ENCODE measurements at places on chromosomes 2 and 18.

DNA sequence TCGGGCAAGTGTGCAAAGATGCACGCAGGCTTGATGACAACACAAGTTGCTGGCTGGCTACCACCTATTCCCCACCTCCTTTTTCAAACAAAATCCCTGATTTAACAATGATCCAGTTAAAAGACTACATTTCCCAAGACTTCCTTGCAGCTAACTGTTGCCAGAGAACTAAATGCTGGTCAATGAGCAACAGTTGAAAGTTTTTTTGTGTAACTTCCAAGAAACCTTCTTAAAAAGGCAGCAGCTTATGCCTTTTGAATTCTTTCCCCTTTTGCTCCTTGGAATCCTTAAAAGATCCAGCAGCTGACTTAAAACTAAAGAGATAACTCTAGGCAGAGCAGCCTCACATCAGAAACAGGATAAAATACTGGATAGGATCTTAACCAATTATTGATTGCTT, 38.5 kb downstream of the NPHP1 start:
- no peak for DNase-seq

DNA sequence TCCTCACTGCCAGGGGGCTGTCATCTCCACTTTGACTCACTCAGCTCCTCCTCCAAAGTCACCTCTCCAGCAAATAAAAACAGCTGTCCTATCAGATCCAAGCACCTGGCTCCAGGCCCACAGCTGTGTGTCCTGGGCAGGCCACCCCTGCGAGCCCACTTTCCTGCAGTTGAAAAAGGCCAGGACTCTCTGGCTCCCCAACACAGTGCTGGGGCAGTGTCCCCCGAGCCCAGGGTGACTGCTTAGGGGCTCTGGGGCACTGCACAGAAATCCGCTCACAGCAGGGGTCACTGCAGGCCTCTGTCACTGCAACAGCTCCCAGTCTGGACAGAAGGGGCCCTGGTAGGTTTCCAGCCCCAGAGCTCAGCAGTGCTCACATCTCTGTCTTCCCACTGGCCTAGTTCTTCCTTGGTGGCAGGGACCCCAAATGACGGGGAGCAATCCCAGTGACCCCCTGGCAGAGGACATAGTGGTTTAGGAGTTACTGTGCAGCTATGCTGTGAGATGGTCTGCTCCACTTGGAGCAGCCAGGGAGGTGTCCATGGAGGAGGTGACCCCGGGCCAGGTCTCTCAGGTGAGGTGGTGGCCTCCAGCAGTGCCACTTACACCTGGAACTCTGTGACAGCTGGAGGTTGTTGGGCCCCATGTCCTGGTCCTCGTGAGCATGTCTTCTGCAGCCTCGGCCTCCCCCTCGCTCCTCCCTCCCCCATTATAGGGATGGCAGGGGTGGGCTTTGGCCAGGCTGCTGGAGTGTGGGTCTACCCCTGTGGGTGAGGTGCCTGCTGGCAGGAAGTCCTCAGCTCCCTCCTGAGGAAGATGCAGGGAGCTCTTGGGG, 35.5 kb downstream of the HS6ST1 start:
- DNase-seq = no peak

DNA sequence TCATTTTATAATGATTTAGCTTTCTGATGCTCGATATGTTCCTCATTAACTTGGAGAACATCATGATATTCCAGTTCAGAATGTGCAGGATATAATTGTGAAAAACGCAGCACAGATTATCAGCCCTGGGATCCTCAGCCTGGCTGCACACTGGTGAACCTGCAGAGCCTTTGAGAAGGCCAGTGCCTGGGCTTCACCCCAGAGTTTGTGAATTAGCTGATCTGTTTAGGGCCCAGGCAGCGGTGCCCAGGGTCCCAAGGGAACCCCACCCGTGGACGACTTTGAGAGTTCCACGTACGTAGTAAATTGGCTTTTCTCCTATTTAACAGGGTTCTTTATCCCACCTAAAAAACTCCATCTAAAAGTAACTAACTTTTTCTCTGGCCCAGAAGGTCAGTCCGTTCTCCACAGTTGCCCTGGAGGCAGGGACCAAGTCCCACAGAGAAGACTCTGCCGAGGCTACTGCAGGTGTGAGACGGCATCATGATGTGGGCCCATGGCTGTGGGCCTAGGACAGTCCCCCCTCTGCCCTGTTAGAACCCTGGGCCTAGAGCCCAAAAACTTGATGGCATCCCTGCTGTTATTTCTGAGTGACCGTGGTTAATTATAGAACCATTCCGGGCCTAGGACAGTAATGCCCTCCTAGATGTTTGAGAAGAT, 39.6 kb upstream of the RPL31 start:
- DNase-seq = no peak

- DNase-seq = no peak
Observed at GRCh38 chr18:44781886-44782285, 101.2 kb downstream of the SETBP1 start.

- no peak for DNase-seq
Observed at GRCh38 chr2:192725991-192726390, 531.3 kb upstream of the TMEFF2 start.

DNA sequence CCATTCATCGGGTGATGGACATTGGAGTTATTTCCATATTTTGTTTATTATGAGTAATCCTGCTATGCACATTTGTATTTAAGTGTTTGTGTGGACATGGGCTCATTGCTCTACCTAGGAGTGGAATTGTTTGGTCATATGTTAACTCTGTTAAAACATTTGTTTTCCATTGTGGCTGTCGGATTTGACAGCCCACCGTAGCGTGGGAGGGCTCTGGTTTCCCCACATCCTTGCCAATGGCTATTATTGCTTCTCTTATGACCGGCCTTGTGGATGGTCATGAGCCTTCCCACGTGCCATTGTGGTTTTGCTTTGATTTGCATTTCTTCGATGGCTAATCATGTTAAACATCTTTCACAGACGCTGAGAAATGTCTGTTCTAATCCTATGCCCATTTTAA, 92.0 kb downstream of the ZNF236 start:
- no peak for DNase-seq

DNA sequence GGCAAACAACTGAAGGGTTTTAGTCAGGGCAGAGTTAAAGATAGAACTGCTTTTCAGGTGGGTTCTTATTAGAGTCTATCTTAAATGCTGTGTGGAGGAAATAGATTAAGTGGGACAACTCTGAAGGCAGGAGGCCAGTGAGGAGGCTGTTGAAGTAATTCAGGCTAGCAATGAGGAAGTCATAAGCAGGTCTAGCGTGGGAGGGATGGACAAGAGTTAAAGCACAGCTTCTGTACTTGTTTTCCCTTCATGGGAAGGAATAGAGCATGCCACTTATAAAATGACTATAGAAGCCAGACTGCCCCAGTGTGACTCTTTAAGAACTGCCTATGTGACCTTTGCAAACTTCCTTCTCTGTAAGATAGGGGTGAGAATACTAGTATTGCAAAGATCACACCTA, 202.0 kb upstream of the LRRTM1 start:
- DNase-seq = no peak

GRCh38 chr2:109736177-109736827, 57.8 kb upstream of the RGPD5 start:
- no peak for DNase-seq

GRCh38 chr2:209582281-209582680, 158.4 kb downstream of the MAP2 start:
- no peak for DNase-seq

DNA sequence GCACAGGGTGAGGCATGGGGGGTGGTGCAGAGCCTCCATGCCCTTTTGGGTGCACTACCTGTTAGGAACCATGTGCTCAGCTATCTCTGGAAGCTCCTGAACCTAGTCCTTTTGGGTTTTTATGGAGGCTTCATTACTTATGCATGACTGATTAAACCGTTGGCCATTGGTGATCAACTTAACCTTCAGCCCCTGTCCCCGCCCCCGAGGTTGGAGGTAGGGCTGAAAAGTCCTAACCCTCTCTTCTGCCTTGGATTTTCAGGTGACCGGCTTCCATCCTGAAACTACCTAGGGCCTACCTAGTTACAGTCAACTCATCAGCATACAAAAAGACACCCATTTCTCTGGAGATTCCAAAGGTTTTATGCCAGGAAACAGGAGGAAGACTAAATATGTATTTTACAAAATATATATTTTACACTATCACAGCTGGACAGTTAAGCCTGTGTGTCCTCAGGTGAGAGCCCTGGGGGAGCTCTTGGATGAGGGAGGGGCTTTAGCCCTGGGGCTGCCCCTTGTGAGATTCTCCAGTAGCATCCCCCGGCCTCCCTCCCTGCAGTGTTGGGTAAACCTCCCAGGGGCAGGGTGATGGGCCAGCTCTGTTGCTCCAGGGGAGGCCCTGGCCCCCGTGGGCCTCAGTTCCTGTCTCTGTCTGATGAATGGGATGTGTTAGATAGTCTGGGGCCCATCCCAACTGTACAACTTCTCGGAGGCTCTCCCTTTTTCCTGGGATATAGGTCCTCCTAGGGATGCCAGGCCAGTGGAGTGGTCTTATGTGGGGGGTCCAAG, 24.1 kb downstream of the GLI2 start:
- DNase-seq = no peak

GRCh38 chr2:113176696-113177355, 3.1 kb downstream of the PSD4 start:
- no peak for DNase-seq

DNA sequence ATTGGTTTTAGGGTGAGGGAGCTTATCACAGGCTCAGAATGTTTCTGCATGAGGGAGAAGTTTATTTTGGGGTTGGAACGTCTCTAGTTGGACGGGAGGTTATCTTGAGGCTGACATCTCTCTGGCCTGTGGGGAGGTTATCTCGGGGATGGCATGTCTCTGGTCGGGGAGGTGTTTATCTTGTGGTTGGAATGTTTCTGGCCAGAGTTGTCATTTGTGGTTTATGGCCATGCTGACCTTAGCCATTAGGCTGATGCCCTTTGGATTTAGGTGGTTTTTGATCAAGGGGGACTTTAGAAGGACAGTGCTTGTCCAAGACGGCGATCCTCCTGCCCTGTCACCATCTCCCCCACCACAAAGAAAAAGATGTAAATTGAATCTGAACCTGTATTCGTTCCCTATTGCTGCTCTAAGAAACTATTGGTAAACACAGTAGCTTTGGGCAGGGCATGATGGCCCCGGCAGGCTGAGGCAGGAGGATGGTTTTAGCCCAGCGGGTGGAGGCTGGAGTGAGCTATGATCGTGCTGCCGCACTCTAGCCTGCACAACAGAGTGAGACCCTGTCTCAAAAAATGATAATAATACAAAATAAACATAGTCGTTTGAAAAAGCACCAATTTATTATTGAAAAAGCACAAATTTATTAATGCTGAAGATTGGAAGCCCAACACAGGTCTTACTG, 17.8 kb upstream of the MPPE1 start:
- DNase-seq = no peak

DNA sequence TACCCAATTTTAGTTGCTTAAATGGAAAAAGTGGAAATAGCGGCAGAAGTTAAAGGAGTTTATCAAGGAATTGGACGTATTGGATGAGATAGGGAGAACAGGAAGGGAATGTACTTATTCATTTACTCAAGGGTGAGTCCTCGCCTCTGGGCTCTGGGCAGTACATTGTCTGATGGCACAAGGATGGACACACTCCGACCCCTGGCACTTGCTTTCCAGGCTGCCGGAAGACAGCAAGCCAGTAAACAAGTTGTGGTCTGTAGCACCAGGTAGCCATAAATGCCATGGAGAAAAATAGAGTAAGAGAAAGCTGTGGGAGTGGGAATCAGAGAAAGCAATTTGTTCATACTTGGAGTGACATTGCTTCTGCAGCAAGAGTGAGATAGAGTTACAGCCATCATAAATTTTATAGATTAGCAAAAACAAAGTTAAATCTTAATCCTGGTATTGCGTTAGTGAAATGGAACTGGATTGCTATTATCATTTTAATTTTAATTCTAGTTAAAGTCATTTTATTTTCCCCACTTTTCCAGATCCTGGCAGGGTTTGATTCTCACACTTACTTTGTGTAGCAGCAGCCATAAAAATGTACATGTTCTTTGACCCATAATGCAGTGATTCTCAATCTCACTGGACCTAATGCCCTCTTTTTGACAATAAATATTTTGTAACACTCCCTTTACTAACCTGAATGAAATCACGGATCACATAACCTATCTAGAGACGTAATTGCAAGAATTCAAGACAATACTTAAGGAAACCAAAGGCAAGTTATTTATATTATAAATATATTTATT, 135.8 kb upstream of the BCL2L11 start:
- no peak for DNase-seq

DNA sequence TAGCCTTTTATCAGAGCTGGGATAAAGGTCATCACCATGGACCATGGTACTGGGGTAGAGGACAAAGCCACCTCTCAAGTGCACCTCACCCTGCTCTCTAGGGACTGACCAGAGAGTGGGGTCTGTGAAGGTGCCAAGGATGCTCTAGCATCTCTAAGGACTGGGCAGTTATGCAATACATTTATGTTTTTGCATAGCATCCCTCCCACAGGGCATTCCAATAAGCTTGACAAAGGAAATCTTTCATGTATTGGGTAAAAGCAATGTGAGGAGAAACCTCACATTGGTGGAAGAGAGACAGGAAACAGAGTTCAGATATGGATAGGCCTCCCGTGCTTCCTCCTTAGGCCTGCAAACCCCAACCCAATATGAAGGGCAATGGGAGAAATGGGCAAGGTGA, 31.6 kb downstream of the STK39 start:
- no peak for DNase-seq

DNA sequence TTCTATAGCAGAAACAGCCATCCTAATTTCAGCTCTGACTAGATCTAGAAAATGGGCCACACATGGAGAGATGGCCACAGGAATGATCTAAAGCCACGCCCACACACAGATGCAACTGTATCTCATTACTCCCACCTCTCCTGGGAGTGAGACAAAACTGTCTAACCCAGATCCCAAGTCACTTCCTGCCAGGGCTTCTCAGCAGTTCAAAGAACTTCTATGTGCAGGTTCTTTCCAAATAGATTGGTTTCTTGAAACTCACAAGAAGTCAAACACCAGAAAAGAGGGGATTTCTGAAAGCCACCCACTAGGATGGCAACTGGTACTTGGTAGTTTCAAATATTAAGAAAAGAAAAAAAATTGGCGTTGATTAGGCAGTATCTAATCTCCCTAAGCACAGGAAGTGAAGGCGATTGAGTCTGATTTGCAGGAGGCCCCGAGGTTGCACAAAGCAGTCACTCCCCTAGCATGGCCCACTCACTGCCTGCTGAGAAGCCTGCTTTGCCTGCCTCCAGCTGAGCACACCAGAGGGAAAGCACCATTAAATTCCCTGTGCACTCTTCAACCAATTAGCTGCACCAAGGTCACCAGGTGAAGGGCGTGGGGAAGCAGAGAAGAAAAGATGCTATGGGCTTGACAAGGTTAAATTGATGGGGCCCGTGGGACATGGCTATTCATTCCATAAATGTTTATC, 51.1 kb downstream of the PAPOLG start:
- DNase-seq = no peak

DNA sequence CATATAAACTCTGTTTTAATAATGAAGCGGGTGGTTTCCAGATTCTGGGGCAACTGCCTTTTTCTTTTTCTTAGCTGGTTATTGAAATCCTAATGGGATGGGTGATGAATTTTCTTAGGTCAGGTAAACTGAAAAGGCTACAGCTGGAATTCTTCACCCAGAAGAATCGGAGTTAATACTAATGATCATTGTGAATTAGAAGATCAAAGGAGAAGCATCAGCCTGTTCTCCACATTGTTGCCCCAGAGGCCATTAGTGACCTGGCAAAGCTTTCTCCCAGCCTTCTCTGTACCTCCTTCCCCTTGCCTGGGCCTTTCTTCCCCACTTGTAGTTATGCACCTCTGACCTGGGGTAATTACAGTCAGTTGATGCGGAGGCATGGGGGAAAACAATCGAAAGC, 82.8 kb downstream of the MEIS1 start:
- no peak for DNase-seq

- DNase-seq = no peak
Observed at GRCh38 chr2:132462236-132462635, 45.6 kb downstream of the GPR39 start.
